ENCODE measurements at places on chromosomes 1 and 21.

DNA sequence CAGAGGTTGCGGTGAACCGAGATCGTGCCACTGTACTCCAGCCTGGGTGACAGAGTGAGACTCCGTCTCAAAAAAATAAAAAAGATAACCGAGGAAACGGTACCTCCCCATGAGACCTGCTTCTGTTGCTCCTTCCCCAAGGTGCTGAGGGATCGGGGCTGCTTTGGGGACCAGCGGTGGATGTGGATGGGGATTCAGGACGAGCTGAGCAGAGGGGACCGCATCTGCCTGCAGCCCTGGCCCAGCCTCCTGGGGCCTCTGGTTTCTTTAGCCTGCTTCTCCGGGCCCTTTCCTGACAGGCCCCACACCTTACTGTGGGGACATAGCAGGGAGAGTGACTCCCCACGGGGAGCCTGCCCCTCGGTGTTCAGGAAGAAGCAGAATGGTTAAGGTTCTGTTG, 17.1 kb downstream of the SLC66A1 start:
- no peak for DNase-seq

DNA sequence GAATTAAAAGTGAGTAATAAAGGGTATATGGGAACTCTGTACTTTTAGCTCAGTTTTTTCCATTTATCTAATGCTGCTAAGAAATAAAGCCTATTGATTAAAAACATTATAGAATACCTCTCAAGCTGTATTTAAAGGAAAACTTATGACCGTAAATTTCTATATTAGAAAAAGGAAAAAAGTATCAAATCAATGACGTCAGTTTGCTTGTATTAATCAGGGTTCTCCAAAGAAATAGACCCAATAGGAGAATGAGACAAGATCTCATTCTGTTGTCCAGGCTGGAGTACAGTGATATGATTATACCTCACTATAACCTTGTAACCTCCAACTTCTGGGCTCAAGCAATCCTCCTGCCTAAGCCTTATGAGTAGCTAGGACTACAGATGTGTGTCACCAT, 15.4 kb upstream of the LRIF1 start:
- no peak for DNase-seq

DNA sequence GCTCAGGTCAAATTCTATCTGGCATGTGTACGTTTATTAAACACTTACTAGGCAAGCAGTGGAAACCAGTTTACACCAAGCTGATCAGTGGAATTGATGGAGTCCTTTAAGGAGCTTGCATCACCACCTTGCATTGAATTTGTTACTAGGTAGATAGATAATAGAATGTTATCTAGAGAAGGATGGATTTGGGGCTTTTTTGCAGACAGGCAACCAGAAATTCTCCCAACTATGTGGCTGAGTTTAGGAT, 44.9 kb downstream of the HHAT start:
- DNase-seq = no peak

DNA sequence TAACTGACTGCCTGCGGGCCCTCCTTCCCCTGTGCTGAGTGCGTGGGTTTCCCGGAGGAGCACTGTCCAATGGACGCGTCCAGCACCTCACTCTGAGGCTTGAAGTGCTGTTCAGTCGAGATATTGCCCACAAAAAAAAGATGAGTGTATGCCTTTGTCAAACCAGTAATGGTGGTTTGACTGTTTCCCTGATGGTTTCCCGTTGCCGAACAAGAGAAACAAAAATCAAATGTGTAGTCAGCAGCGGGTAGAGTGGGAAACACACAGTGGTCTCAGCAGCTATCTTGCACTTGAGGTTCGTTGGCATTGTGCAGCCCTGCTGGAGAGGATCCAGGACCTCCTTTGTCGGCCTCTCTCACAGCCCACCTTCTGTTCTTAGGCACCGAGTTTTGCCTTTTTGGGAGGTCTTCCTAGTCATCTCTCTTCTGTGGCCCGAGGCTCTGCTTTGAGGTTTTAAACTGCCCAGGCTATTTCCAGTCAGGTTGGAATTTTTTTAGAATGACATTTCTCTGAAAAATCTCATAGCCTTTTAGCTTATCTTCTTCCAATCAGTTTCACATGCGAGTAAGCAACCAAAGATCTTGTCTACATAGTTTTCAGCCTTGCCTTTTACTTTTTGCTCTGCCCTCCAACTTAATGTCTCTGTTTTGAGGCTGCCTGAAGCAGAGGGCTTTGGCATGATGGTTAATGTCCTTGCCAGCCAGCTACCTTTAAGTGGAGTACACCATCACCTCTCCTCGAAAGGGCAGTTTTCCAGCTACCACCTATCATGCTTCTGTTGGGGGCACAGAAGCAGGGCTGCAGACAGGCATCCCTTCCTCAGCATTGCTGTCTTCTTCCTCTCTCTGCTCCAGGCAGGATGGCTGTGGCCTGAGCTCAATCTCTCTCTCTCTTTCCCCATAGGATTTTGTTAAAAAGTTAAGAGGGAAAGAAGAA, 132.3 kb downstream of the URB2 start:
- no peak for DNase-seq

GRCh38 chr1:234842726-234843641, 233.0 kb upstream of the IRF2BP2 start:
- peak; percentile 60 for DNase-seq

DNA sequence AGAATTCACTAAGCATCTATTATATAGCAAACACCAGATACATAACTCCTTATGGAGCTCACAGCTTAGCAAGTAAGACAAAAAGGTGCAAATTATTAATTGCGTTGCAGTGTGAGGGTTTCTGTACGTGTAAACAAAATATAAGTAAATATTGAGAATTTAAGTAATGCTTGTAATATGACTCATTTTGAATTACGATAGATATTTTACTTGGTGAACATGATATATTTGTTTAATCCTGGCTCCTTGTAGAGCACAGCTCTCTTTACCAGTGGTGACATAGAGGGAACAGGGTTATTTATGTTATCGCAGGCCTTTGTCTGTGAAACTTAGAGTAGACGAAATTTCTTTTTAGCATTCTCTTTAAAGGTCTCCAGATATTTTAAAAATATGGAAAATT, 36.4 kb downstream of the LYPLAL1 start:
- DNase-seq = no peak

GRCh38 chr1:152436593-152437496, 22.8 kb upstream of the CRNN start:
- no peak for DNase-seq

DNA sequence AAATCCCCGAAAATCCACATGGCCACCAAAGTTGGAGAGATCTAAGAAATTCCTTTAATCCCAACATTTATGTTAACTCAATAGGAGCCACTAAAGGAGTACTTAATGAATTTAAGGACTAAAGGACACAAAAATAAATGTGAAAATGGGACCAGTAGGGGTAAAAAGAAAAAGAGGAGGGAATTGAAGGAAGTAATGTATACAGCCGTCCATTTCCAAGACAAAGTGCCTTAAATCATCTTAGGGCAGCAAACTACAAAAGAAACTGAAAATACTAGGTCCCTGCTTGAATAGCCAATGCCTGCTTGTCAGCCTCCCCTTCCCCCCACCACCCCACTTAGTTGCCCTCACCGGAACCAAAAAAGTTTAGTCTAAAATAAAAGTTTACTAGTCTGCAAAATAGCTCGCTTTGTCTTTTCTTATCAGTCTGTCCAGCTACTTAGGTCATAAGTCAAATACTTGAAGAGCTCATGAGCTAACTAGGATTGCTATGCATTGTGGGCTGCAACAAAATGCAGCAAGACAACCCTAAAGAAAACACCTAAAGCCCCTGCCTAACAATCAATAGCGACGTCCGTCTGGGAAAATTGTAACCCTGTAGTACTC, 66.3 kb upstream of the TLR5 start:
- no peak for DNase-seq

- DNase-seq = no peak
Measured at GRCh38 chr1:231676487-231676886, 49.9 kb downstream of the DISC1 start.

- DNase-seq = no peak
Measured at GRCh38 chr1:94713472-94714141, 106.5 kb upstream of the SLC44A3 start.

DNA sequence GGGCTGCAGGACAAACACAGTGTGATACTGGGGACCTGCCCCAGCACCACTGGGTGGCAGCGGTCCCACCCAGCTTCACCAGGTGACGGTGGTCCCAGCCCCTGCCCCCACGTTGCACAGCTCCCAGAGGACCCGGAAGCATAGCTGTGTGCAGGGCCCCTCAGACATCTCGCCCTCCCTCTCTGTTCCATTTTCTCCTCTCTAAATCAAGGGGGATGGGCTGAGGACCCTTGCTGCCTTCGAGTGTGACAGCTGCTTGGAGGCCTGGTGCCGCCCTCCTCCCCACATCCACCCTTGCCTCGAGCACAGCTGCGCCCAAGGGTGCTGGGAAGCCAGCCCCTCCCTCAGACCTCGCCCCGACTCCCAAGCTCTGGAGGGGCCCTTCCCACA, 16.1 kb upstream of the LRRC3 start:
- DNase-seq = no peak

DNA sequence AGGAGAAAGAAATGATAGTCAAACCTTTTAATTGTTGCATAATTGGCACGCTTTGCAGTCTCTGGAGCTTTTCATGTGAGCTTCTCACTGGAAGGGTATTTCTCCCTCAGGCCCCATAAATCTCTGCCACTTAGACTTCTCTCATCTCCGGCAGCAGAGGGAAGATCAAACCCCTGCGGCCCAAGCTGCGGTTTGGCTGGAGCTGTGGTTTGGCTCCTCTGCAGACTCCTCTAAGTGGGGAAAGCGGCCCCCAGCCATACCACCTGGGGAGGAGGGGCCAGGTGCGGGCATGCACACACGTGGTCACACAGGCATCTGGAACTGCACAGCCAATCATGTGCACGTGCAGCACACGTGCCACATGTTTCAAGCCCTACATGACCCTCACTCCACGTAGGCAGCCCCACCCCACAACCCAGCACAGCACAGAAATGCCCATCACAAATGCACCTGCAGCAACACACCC, 58.3 kb downstream of the UBE2T start:
- no peak for DNase-seq

GRCh38 chr1:14698314-14698713, 99.8 kb downstream of the KAZN start:
- no peak for DNase-seq

DNA sequence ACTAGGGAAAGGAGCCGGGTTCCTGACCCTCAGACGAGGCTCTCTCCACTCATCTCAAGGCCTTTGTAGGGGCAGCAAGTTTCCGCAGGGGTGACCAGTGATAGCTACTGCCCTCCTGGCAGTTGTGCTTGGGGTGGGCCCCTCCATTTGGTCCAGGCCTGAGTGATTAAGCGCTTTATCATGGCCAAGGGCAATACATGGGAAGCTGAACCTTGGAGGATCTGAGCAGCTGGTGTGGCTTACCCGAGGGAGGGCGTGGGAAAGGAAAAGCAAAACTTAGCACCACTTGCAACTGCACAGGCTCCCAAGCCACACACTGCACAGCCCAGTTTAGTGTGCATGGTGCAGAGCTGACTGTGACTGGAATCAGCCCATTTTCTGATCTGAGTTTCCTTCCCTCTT, 47.8 kb downstream of the GADD45A start:
- no peak for DNase-seq

GRCh38 chr1:172460177-172460576, 16.3 kb upstream of the PIGC start:
- no peak for DNase-seq

DNA sequence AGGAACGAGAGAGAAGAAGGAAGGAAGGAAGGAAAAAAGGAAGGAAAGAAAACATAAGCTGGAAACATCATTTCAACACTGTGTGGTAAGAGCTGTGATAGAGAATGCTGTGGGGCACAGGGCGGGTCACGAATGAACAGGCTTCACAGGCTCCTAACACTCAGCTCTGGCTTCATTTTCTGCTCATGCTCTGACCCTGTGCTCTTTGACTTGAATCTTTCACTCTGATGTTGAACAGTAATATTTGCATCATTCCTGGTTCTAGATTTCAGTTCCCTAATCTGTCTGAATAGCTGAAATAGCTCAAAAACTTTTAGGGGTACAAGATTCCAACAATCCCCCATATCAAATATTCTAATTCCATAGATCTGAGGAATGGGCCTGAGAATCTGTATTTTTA, 207.3 kb downstream of the LHX8 start:
- no peak for DNase-seq

DNA sequence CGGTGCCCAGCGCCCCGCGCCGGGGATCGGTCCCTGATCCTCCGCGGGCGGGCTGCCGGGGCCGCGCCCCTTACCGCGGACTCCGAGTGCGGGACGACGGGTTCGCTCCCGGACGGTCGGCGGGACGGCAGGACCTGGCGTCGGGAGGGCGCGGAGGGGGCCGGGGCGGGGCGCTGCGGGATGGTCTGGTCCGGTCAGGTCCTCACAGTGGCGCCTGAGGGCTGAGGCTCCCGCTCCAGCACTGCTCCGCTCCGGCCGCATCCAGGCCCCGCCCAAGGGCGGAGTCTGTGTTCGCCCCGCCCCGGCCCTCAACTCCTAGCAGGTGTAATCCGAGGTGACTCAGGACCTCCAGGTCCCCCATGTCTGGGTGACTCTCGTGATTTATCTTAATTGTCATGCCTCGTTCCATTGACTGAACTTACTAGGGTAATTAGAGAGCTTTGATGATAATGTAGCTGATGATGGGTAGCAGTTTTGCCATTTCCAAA, at the start of gene RAB3B:
Gene RAB3B (minus strand): TSS at position 223 of the 488 bp plus-strand sequence. CDS start 13,583 bp downstream, outside the sequence.
- DNase-seq = peak; percentile 73

- DNase-seq = no peak
Measured at GRCh38 chr1:209302779-209303568, 280.5 kb upstream of the CAMK1G start.

Measured in stimulated activated CD8-positive, alpha-beta memory T cell treated with anti-CD3 and anti-CD28 coated beads, Interleukin-4, amount 100 ng/mL, for 4 hours (primary cell).